ENCODE measurements at places on chromosomes 2 and 18. TPM values are rescaled to one million over a fixed set of nuclear protein-coding genes. Genes with fewer than 3 reads are reported as not detected.

The ICA1L gene
- 16.1 TPM for total RNA-seq

DNA sequence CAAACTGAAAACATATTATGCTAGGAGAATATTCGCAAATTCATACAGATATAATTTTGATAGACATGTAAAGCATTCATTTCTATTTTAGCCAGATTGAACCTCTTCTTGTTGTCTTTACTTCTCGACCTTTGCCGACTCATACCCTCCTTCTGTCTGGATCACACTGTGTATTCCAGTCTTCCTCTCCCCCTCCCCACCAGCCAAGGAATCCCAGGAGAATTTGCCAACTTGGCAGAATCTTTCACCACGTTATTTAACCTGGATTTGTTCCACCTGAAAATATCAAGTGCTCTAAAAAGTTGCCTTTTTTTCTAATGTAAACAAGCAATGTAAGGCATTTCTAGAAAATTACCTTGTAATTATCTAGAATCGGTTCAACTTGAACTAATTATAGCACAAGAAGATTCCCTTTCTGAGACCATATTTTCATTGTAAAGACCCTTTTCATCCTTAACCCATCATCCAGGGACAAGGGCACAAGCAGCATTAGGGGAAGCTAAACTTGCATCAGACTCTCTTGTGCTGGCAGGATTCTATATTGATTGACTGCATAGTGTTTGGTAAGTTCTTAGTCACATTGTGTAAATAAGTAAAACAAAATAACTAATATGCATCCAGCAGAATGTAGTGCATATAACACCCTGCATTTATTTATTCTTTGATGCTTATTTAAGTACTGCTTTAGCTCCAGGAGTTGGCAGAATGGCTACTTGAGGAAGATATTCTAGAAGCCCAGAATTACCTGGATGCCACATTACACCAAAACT, 1328.7 kb upstream of the NXPH2 start:
- DNase-seq = no peak

DNA sequence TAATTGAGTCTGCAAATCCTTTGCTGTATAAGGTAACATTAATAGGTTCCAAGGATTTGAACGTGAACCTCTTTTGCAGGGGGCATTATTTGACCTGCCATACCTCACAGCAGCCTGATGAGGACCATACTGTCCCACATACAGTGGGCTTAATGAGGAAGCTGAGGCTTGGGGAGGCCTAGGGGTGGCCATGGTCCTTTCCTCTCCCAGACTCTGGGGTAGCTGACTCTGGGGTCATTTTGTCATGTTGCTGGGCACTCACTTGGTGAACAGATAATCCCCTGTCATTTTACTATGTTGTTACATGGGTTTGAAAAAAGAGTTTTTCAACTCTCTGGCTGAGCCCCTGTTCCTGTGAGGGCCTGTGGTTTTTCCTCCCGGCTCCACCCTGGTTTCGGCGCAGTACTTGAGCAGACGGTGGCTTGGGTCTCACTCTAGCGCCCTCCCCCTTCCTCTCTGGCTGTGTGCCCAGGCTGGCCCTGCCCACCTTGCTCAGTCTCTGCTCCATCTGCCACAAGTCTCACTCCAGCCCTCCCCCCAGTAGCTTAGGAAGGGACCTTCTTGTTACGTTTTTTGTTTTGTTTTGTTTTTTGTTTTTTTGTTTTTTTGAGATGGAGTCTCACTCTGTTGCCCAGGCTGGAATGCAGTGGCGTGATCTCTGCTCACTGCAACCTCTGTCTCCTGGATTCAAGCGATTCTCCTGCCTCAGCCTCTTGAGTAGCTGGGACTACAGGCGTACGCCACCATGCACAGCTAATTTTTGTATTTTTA, 21.0 kb downstream of the INPP4A start:
- DNase-seq = peak; percentile 80

The ESPNL gene
- total RNA-seq = 5.5 TPM

DNA sequence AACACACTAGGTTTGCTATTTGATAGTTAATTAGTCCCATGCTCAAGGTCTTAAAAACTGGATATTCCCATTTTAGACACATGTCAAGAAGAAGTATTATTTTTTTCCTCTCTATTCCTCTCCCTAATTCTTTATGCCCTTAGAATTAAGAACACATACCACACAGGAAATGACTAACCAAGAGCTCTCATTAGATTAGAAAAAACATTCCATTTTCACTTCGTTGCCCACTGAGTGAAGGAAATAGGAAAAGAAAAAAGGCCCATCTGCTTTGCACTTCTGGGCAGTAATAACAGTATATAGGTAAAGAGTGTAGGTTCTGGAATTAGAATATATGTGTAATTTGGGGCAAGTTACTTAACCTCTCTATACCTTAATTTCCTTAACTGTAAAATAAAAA, 26.9 kb downstream of the ACADL start:
- no peak for DNase-seq

DNA sequence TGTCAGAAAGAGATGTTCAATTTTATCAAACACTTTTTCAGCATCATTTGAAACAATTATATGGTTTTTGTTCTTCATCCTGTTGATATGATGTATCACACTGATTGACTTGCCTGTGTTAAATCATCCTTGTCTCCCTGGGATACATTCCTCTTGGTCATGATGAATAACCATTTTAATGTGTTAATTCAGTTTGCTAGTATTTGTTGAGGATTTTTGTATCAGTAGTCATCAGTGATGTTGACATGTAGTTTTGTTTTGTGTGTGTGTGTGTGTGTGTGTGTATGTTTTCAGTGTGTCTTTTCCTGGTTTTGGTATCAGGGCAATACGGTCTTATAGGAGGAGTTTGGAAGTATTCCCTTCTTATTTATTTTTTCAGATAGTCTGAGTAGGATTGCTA, 325.4 kb downstream of the ZNF804A start:
- DNase-seq = no peak

- no peak for DNase-seq
These were observed 22.1 kb upstream of the SERTAD2 start for GRCh38 chr2:64675860-64676259.

DNA sequence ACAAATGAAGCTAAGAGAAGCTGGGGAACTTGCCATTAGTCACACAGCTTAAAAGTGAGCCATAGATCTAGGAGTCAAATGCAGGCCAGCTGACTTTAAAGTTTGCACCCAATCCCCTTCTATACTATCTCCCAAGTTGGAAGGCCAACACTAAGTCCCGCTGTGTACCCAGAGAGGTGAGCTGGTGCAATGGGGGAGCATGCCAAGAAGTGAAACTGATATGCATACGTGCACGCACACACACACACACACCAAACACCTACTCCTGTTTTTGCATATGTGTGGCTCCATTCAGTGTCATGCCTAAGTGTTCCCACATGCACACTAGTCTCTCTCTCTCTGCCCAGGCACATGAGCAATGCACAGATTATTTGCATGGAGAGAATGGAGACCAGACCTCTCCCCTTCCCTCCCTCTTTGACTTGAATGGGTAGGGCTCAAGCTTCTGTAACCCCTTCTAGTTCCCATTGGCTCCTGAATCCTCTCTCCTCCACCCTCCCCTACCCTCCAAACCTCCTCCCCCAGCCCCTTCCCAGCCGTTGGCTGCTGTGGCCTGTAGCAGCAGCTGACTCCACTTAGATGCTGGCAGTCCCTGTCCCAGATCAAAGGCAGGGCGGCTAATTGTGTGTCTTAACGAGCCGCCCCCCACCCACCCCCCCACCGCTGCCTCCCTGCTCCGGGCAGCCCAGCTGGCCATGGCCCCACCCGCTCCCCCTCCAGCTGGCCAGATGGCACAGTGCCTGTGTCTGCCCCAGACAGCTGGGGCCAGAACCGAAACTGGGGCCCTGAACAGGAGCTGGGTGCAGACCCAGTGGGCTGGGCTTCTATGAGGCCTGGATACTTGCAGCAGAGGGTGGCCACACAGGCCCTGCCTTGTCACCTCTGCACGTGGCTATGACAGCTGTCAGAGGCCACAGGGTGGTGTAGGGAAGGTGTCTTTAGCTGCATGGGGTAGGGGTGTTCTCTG, 5.6 kb downstream of the WNT10A start:
- no peak for DNase-seq

DNA sequence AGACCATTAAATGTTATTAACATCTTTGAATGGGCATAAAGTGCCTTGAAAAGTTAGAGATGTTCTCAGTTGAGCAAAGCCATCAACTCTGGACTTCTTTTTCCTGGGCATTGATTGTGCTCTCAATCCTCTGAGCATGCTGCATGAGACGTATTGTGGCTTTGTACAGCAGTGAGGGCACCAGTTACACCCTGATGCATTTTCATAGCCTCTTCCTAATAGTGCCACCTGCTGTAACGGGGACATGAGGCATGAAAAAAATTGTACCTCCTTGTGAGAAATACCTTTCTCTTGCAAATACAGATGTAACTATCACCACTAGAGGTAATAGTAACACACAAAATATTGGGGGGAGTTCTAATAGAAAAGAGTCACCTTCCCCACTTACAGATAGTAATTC, 697.5 kb downstream of the TMEM182 start:
- DNase-seq = no peak

The CPS1 gene
- 27.4 TPM for total RNA-seq

The GKN2 gene
- total RNA-seq = 0.96 TPM

DNA sequence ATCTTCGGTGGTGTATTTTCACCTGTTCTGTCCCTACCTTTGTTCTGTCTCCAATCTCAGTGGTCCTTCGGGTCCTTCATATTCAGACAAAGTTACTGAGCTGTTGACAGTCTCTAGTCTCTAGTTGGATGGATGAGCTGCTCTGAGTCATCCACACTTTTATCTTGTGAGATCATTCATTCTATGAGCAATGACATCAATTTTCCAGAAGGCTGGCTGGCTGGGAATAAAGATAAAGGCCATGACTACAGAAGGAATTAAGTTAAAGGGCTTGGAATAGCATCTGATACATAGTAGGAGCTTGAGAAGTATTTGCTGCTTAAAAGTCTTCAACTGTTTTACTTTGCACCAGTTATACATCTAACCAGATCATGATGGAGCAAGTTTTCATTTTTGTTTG, 43.1 kb upstream of the SLC39A10 start:
- DNase-seq = peak; percentile 91

The TUBA3E gene
- not detected for total RNA-seq

- DNase-seq = peak; percentile 96
These were observed 3.6 kb downstream of the LDLRAD4 start for GRCh38 chr18:13221869-13222855.

The RIT2 gene
- not detected for total RNA-seq

GRCh38 chr2:9228088-9228751, 21.6 kb downstream of the ASAP2 start:
- no peak for DNase-seq

All from umbilical cord (tissue), 2 donors.